ENCODE measurements at places on chromosomes 7 and 10.

- DNase-seq: no peak
Observed at GRCh38 chr10:5479481-5480161, 19.7 kb downstream of the CALML5 start.

DNA sequence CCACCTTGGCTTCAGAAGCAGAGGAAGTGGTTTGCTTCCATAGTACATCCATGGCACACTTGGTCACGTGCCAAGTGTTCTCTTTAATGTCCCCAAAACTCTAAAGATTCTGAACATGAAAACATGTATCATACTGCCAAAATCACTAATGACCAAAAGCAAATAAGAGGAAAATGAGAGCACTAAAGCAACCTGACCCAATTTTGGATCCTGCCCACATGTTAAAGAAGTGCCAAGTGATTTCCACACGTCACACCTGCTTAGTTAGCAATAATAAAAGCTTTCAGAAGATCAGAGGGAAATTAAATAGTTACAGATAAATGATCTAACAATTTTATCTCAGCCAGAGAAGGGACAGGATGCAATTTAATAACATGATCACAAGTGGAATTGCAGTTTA lies 1170.0 kb downstream of the XPNPEP1 start:
- DNase-seq: no peak

- no peak for DNase-seq
Observed at GRCh38 chr7:30595436-30596013, 847 bp downstream of the GARS1 start.

GRCh38 chr7:34322841-34323240 lies 335.2 kb upstream of the NPSR1 start:
- DNase-seq: no peak

- no peak for DNase-seq
Observed at GRCh38 chr10:133616371-133617130, 10.0 kb downstream of the FRG2B start.

DNA sequence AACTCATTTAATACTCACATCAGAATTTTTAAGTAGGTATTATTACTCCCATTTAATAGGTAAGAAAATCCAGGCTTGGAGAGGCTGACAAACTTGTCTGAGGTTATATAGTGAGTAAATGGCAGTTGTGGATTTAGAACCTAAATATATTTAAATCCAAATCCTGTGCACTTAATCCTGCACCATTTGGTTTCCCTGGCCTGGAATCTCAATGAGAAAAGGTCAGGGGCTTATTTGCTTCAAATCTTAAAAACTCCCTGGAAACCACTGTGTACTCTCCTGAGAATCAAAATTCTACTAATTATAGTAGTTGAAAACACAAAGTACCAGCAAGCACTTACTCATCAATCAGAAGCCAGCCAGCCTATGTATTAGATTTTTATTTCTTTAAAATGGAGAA lies 97.7 kb downstream of the DNMBP start:
- DNase-seq: no peak

DNA sequence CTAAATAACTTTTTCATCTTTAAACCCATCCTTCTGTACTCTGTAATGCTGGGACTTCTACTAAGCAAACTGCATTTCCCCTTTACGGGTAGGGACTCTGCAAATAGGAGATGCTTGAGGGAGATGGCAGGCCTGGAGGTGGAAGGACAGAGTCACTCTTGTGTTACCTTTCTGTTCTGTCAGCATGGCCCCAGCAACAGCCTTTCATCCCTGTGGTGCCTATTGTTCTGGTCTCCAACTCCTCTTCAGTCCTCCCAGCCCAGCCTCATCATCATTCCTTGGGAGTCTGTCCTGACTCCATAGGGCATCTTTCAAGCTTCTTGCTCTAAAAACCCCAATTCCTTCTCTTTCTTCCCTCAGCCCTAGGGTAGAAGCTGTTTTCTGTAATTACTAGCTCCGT lies 230.0 kb downstream of the SNX13 start:
- no peak for DNase-seq

DNA sequence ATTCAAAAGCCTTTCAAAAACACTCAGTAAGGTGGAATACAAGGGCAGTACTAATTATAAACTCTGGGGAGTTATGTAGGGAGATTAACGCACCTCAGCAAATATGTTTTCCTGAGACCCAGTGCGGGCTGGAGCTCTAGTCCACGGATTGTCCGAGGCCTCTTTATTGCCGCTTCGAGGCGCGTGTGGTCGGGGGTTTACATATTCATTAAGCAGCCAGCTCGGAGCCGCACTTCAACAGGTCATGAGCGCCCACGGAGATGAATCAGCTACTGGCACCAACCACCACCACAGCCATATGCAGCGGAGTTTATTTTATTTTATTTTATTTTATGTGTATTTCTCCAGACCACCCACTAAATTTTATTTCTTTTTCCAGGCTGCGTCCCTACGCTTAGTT lies 195.9 kb upstream of the ADARB2 start:
- DNase-seq: no peak

DNA sequence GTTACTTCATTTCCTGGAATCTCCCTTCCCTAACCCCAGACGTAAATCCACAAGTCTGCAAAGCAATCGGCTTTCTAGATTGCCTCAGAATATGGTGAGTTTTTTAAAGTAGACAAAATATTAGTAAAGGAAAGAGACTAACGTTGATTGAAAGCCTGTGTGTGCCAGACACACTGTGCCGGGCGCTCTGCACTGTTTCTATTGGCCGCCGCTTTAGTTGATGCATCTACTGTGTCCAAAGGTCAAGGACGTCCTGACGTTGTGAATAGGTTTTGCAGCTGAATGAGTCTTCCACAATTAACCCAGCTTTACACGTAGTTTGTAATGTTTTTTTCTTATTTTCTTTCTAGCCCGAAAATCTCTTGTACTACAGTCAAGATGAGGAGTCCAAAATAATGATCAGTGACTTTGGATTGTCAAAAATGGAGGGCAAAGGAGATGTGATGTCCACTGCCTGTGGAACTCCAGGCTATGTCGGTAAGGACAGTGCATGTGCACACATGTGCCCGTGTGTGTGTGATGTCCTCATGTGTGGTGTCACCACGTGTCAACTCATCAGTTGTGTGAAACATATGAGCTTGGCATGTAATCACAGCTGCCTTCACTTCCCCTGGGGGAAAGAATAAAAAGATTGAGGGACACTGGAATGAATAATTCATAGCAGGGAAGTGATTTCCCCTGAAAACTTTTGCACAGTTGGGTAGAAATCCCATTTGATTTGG lies 232.0 kb downstream of the CCDC3 start:
- DNase-seq: no peak

DNA sequence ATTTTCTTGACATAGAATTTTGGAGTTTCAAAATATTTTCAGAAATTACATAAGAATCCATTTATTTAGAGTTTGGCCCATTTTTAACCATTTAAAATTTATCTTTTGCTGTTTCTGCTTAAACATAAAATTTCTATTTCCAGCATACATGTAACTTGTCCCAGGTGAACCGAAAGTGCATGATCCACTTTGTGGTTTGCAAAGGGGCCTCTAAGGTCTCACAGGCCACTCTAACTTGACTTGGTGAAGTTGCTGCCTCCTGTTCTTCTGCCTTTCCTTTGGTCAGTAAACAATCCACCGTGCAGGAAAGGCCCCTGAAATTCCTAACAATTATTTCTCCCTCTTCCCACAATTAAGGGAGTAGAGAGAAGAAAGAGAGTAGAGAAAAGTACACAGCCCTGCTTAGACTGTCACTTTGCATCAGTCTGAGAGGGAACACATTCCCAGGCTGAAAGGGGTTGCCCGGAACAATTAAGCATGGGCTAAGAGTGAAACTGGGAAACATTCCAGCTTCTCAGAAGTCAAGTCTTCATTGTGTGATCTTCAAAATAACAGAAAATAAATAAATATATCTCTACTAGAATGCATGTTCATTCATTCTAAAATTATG lies 79.5 kb upstream of the SEMA3A start:
- DNase-seq: no peak

- DNase-seq: no peak
Observed at GRCh38 chr10:125263551-125263950, 103.2 kb upstream of the CTBP2 start.

DNA sequence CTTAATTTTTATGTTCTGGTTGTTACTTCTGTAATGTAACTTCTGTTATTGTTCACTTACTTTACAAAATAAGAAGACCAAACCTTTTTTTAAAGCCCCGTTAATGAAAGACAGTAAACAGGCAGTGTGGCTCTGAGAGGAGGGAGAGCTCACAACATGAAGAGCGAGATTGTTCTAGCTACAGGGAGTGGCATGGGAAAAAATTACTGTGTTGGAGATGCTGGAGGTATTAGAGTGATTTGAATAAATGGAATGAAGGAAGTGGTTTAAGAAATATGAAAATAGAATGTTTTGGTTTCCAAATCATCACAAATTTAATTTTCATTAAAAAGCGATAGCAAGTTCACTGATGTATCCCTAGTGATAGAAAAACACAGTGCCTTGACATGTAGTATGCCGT lies 31.8 kb downstream of the REEP3 start:
- no peak for DNase-seq

Data from KG1 (cell line).